ENCODE measurements at places on chromosomes 6 and 20. TPM values are rescaled to one million over a fixed set of nuclear protein-coding genes. Genes with fewer than 3 reads are reported as not detected.

The PDE7B gene
- total RNA-seq: not detected

The ZNF165 gene
- 8.0 TPM for total RNA-seq

The TREML1 gene
- total RNA-seq: not detected

The MGME1 gene
- total RNA-seq: 55.0 TPM

The CCN6 gene
- not detected for total RNA-seq

The HRH3 gene
- 2.9 TPM for total RNA-seq

The CAGE1 gene
- 0.11 TPM for total RNA-seq

- no peak for DNase-seq
These were observed 31.4 kb downstream of the PTPN1 start for GRCh38 chr20:50541606-50542041.

GRCh38 chr6:169079650-169080049 lies 174.0 kb downstream of the THBS2 start:
- DNase-seq: no peak

- DNase-seq: no peak
These were observed 44.3 kb downstream of the KHDC1L start for GRCh38 chr6:73180763-73181619.

- peak; percentile 23 for DNase-seq
These were observed 746 bp upstream of the PRND start for GRCh38 chr20:4720977-4721349.

DNA sequence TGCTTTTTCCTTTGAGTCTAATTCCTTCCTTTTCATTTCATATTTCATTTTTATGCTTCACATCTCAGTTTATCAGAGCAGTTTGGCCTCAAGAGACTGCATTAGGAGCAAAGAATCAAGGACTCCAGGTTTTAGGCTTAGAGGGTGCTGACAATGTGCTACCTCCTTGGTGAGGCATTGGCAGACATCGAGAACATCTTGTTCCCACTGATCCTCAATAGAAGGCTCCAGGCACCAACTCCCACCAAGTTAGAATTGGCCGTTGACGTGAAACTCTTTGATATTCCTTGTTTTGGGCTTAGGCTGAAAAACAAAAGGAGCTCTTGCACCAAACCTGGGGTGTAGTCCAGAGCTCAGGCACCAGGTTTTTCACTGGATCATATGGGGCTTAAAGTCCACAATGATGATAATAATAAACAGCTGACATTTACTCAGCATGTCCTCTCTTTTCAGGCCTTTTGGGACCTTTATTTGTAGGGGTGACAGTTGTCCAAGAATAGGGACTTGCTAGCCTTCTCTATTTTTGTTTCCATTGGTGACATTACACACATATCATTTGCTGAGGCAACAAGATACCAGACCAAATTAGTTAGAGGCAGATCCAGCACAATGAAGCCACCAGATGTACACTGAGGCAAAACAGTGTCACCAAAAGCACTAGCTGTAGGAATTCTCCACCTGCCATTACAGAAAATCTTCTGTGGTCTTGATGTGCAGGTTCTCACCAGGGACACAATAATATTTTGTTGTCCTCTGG lies 81.0 kb upstream of the ENPP5 start:
- no peak for DNase-seq

DNA sequence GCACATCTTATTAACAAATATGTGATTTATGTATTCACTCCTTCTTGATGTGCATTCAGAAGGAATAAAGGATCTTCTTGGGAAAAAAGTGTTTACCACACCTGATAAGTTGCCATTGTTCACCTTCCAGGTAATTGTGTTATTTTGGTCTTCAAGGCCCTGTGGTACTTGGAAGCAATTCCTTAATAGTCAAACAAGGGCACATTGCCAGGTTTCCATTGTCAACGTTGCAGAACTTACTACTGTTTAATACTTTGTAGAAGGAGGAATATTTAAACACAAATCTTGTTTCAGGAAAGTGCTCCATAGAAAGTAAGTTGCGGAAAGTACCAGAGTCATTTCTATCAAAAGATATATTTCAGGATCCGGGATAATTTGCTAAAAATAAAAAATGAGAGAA lies 129.5 kb upstream of the SGK1 start:
- no peak for DNase-seq

DNA sequence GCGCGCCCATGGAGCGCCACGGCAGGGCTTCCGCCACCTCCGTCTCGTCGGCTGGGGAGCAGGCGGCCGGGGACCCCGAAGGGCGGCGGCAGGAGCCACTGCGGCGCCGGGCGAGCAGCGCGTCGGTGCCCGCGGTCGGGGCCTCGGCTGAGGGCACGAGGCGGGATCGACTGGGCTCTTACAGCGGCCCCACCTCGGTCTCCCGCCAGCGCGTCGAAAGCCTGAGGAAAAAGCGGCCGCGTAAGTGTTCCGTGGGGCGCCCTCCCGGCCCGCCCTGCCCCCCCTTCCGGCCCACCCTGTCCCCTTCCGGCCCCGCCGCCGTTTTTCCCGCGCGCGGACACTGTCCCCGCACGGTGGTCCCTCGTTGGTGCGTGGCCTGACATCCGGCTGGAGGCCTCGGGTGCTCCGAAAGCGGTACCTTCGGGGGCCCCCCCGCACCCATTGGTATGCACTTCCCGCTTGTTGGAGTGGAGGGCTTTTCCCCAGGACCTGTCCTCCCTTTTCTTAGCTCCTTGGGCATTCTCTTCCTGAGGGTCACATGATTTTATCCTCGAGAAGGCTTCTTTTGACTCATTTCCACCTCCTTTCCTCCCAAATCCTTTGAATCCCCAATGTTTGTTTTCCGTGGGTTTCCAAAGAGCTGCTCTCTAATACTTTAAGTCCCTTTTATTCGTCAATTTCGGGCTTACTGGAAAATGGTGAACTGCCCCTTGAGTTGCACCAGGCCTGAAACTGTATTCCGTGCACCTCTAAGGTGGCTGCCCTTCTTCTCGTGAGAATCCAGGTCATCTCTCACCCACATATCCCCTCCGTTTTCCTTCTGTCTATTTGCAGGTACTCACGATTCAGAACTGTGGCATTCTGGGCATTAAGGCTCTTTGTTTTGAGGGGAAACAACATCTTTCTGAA lies 556 bp downstream of the PANK2 start:
- DNase-seq: peak; percentile 26

DNA sequence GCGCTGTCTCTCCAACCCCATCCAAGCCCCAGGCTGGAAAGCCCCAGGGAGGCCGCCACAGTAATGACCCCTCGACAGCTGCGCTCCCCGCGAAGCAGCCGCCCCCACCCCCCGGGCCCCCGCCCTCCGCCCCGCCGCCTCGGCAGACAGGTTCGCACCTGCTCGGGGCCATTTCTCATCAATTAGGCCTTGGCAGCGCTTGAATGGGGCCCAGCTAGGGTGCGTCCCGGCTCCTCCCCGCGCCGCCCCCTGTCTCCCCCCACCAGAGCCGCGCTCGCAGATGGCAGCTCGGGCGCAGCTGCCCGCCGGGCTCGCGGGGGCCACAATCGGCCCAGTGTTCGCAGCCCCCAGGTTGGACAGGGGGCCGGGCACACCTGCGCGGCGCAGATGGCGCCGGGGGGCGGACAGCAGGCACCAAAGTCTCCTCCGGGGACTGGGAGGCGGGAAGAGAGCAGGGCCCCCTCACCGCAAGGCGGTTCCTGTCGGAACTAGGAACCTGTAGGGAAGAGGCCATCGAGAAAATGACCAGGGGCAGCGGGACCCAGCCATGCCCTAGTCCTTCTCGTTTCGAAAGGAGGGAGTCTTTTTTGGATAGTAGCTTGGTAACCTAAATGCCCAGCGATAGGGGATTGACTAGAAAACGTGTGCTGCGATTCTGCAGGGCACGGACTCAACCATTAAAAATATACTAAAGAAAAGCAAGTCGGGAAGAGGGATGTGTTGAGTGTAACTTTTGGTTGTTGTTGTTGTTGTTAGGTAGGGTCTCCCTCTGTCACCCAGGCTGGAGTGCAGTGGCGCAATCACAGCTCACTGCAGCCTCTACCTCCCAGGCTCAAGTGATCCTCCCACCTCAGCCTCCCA lies 83.2 kb upstream of the EYA2 start:
- peak; percentile 24 for DNase-seq

GRCh38 chr6:73032586-73032985 lies 192.7 kb downstream of the KHDC1L start:
- DNase-seq: no peak

- DNase-seq: no peak
These were observed 118.9 kb upstream of the SMLR1 start for GRCh38 chr6:130708338-130708737.

Measured in WTC11 (cell line).